ENCODE measurements at places on chromosomes 3 and 15.

DNA sequence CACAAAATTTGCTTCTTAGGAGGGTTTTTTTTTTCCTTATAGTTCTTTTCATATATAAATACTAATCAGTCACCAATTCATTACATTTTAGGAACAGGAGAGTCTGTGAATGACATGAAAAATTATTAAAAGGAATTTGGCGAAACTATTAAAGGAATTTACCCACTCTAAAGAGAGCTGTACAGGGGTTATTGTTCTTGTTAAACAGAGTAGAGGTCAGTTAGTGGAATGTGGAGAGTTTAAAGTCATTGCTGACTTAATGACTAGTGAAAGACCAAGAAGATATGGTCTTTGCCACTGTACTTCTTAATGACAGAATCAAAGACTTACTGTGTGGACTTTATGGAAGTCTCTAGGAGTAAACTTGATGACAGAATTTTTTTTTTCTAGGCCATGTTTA, 333.6 kb upstream of the C2CD4B start:
- no peak for DNase-seq

DNA sequence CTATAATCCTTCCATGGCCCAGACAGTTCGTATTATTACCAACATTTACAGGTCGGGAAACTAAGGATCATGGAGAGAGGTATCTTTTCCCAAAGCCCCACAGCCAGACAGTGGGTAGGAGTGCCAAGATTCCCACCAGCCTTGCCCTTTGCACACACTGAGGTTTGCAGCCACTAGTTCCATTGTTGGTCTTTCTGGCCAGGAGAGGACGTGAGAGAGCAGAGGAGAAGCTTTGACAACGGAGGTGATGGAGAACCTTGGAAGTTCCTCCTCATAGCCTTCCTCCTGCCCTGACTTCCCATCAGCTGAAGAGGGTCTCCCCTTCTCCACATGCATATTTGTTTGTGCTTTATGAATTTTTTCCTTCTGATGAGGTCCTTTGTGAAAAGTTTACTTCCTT, 50.5 kb upstream of the PLCL2 start:
- DNase-seq = no peak

GRCh38 chr15:31102374-31103342, 1.1 kb upstream of the TRPM1 start:
- no peak for DNase-seq

- no peak for DNase-seq
Measured at GRCh38 chr3:63096248-63097058, 181.7 kb upstream of the SYNPR start.

- DNase-seq = no peak
Measured at GRCh38 chr3:101814835-101815234, 34.5 kb upstream of the NFKBIZ start.

- no peak for DNase-seq
Measured at GRCh38 chr15:78691851-78692421, 50.9 kb upstream of the CHRNB4 start.

DNA sequence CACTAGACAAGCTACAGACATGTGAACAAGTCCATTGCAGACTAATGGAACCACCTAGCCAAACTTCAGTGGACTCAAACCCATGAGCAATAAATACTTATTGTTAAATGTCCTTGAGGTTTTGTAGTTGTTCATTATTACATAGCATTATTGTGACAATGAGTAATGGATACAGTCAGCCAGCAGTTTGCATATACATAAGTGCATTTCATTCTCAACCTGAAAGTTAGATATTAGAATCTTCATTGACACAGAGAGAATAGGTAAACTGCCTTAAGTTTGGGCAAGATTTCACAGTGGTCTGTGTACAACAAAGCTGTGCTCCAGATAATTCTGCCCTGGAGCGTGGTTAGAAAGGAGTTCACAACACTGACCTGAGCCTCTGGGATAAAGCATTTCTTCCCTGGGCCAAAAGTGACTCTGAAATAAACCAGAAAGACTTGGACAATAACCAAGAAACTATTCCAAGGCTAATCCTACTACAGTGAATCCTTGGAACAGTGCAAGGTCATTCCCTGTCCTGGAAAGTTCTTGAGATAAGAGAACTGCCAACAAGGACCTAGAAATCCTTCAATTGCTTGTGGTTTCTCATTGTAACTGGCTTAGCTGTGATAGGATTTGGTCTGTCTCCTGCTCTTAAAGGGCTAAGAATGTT, 225.5 kb upstream of the STT3B start:
- no peak for DNase-seq

DNA sequence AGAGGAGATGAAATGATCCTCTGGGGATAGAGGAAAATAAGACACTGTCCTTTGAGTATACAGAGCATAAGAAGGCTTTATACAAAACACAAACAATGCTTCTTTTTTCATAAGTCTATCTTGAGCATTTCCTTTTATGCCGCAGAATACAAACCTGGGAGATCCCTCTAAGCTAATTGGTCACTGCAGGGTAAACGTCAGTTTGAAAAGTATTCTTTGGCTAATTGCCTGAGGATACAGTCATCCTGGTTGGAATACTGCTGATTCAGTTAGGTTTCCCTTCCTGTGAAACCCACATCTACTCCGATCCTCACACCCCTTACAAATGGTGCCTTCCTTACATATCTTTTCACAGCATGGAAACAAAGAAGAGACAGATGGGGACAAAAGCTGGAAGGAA, 10.6 kb downstream of the WNT5A start:
- DNase-seq = no peak

DNA sequence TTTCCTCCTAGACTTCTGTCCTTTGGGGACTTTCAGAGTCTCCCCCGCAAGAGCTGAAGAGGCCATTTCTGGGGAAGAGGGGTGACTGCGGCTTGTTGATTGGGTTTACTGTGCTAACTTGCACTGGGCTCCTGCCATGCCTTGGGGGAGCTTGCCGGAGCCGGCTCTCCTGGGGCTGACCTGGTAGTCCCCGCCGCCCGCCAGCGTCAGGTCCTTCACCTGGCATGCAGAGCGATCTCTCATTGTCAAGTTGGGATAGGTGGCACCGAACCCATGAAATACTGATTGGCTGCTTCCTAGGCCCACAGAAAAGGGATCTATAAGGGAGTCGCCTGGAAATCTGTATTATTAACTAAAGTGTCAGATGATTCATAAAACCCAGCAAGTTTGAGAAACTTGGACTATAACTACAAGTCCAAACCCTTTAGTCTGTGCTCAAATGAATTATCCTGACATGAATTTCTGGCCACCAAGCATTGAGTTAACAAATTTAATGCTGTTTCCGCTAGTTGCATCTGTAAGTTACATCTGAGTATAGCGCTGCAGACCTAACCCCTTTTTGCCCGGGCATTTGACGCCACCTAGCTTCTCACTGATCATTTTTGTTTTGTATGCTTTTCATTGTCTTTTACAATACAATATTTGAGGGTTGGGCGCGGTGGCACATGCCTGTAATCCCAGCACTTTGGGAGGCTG, 607 bp upstream of the IMP3 start:
- DNase-seq = no peak

DNA sequence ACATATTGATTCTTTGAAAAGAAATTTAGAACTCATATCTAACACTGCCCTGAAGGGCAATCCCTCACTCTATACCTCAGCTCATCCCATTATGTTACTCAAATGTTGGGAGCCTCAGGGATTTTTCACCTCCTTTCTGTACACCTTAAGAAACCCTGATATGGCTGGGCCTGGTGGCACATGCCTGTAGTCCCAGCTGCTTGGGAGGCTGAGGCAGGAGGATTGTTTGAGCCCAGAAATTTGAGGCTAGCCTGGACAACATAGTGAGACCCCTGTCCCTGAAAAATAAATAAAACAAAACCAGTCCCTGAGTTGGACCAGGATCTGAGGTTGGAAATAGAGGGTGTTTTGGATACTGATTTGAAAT, 27.6 kb downstream of the NDUFB4 start:
- no peak for DNase-seq

- DNase-seq = no peak
Measured at GRCh38 chr15:49248291-49248690, 78.2 kb downstream of the GALK2 start.

DNA sequence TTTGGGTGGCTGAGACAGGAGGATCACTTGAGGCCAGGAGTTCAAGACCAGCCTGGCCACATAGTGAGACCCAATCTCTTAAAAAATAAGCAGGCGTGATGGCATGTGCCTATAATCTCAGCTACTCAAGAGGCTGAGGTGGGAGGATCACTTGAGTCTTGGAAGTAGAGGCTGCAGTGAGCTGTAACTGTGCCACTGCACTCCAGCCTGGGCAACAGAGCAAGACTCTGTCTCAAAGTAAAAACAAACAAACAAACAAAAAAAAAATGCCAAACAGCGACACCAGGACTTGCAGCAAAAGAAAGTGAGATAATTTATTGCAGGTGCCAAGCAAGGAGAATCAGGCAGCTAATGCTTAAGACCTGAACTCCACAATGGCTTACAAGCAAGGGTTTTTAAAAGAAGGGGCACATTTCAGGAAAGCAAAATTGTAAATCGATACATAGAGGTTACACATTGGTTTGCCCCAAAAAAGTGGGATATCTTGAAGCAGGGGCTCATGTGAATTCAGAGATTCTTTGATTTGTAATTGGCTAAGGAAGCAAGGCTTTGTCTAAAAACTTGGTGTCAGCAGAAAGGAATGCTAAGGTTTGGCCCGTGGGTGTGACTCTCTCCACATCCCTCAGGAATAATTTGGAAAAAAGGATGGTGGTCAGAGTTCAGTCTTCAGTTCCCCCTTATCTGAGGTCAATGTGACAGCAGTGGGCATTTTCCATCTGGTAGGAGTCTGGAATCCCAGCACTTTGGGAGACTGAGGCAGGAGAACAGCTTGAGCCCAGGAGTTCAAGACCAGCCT, 5.2 kb upstream of the MPI start:
- DNase-seq = no peak

- no peak for DNase-seq
Measured at GRCh38 chr3:39590806-39591205, 123.3 kb downstream of the MOBP start.

GRCh38 chr3:151394611-151395010, 10.1 kb upstream of the P2RY12 start:
- DNase-seq = no peak

DNA sequence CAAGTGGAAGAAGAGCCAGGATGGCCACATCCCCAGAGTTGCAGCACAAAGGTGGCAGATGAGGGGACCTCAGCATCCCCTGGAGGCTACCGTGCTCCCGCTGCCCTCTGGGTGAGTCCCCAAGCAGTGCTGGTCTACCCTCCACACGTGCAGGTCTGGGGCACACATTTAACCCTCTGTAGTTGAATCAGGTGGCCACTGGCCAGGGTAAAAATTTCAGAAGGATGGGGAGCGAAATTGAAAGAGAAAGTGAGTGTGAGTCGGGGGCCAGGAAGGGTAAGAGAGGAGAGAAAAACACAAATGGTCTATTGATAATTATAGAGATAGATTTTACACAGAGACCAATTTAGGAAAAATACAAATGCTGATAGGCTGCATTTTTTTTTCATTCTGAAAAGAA, 139.5 kb upstream of the EIF1B start:
- DNase-seq = no peak

- DNase-seq = no peak
Measured at GRCh38 chr3:39548282-39548681, 80.8 kb downstream of the MOBP start.

DNA sequence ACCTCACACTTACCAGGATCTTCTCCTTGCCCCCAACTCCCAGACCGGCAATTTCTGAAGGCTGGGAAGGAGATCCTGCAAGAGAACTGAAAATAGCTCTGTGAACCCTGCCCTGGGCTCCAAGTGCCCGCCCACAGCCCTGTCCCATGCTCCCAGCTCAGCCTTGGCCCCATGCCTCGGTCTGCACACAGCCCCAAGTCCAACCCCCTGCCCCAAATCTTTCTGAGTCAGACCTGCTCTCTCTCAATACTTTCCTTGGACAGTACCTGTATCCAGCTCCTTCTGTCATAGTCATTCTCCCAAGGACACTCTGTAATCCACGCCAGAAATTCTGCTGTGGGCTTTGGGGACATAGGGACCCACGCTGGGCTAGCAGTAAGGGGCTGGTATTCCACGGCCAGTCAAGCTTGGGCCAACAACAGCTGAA, 6.3 kb upstream of the SMAD3 start:
- DNase-seq = no peak

GRCh38 chr3:82276992-82277391, 515.5 kb upstream of the GBE1 start:
- DNase-seq = no peak

GRCh38 chr3:126354776-126355175, 2.4 kb downstream of the KLF15 start:
- no peak for DNase-seq

DNA sequence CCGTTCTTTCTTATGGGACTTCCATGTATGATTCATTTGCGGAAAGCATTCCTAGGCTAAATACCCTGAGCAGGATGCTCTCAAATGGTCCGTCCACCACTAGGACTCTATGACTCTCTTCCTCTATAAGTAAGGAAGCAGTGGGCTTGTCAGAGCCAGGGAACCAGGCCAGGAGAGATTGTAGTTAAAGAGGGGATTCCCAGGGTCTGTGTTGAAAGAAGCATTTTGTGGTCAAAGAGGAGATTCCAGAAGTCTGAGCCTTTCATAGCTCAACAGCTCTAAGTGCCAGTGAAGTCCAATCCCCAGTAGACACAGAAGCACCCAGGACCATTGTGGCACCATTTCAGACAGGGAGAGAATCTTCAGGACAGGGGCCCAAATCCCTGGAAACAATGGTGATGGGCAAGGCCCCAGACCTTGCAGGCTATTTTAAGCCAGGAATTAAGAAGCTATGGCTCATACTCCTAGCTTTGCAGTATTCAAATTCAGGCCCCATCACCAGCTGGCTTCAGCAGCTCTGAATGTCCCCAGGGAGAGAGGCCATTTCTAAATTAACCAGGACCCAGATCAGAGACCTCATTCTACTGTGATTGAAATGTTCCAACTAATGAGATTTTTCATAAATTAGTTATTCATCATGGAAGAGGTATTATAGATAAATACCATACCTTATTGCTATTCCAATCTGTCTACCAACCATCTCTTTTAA, 81.7 kb downstream of the CD47 start:
- peak; percentile 63 for DNase-seq

DNA sequence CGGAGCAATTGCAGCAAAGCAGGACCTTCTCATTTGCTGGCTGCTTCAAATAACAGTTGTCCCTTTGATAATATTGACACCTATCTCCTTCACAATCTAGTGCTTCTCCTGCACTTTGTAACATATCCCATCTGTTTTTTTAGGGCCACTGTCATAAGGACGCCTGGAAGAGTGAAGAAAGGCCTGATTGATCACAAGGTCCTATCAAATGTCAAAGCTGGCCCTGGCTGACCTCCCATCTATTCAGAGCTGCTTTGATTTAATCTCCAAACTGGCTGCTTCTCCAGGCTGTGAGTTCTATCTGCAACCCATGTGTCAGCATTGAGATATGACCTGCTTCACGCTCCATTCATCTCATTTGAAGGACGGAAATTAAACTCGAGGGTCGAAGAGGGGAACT, 601.2 kb upstream of the KCNMB2 start:
- no peak for DNase-seq

DNA sequence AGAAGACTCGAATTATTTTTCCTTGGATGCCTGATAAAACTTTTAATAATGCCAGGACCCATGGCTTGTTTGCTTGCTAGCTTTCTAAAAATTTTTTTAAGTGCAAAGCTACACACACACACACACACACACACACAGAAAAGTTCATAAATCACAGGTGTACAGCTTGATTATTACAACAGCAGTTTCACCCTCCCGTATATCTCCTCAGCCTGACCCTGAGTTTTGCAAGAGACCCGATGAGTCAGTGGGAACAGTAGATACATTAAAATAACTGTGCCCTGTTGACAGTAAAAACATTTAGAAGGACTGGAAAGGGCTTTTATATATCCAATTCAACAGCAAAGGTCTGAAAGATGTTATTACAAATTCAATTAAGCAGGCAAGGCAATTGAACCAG, 46.7 kb downstream of the EMC4 start:
- DNase-seq = peak; percentile 1

Data from T1000 (cell line).